ENCODE measurements at places on chromosomes 7 and 10. TPM values are rescaled to one million over a fixed set of nuclear protein-coding genes. Genes with fewer than 3 reads are reported as not detected.

The LMBR1 gene
- total RNA-seq = 141 TPM

The HOGA1 gene
- 0.16 TPM for total RNA-seq

The ARID5B gene
- total RNA-seq = 5.5 TPM

The RRP12 gene
- total RNA-seq = 19.6 TPM

The MYL10 gene
- not detected for total RNA-seq

The OR2A12 gene
- total RNA-seq = not detected

Data from bladder microvascular endothelial cell (primary cell).